ENCODE measurements at places on chromosomes 6 and 20. TPM values are rescaled to one million over a fixed set of nuclear protein-coding genes. Genes with fewer than 3 reads are reported as not detected.

Gene C4A
- total RNA-seq = 0.99 TPM

Gene RIPPLY2
- not detected for total RNA-seq

Gene RXRB
- total RNA-seq = 18.3 TPM

Gene CITED2
- 30.6 TPM for total RNA-seq

Gene NMBR
- not detected for total RNA-seq

Gene SLC22A2
- not detected for total RNA-seq

Gene RFX6
- total RNA-seq = not detected

Gene GMPR
- 20.4 TPM for total RNA-seq

Gene CRYBG1
- total RNA-seq = 15.9 TPM

Gene ZC3H12D
- under 0.01 TPM for total RNA-seq

Gene TPD52L1
- 2.9 TPM for total RNA-seq

Gene ADAM33
- total RNA-seq = not detected

Gene TFAP2D
- total RNA-seq = not detected

Gene CYP39A1
- 0.09 TPM for total RNA-seq

Gene COL19A1
- not detected for total RNA-seq

Gene CGAS
- total RNA-seq = 5.7 TPM

Gene SIRPA
- 14.4 TPM for total RNA-seq

Gene HLA-DPA1
- 3.5 TPM for total RNA-seq

Gene LGSN
- total RNA-seq = not detected

Gene TAP2
- total RNA-seq = 36.6 TPM

Gene TMEM14A
- 22.8 TPM for total RNA-seq

Gene PRR18
- not detected for total RNA-seq

Gene PGC
- not detected for total RNA-seq

Gene ZSCAN9
- total RNA-seq = 14.7 TPM

Gene DUSP15
- not detected for total RNA-seq
